ENCODE measurements at places on chromosomes 5 and 9.

- H3K27me3 ChIP-seq, result no peaks in the 10 kb centered on the region
- H3K27ac ChIP-seq, result no peak overlapping the region
- H3K36me3 ChIP-seq, result no peaks in the 10 kb centered on the region
- H3K4me3 ChIP-seq, result no peak overlapping the region
These were observed 299.7 kb downstream of the NPR3 start for GRCh38 chr5:33010846-33011245.

DNA sequence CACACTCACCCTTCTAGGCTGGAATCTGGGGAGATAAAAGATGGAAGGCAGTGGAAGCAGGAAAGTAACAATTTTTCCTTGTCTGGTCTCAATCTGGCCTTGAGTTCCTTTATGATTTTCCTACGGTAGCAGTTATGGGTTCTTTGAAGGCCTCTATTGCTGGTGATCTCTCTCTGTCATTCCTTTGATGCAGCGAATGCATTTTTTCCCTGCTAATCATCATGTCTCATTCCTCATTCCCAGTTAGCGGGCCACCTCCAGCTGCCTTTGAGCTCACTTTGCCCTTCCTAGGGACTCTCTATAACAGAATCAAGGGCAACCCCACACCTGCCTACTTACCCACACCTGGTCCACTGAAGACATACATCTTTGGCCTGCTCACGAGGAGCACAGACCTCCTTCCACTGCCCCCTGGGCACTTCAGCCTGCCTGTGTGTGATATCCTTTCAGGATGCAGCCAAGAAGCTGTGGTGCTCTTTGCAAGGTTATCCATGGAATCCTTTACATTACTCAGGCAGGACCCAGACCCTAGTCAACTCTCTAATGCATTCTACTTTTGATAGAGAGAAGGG is 191.7 kb downstream of the DRD1 start:
- no peak overlapping the region for H3K27ac ChIP-seq
- no peaks in the 10 kb centered on the region for H3K36me3 ChIP-seq
- H3K4me3 ChIP-seq, result no peak overlapping the region
- H3K4me1 ChIP-seq, result no peaks in the 10 kb centered on the region
- no peaks in the 10 kb centered on the region for H3K27me3 ChIP-seq
- no peak for DNase-seq

DNA sequence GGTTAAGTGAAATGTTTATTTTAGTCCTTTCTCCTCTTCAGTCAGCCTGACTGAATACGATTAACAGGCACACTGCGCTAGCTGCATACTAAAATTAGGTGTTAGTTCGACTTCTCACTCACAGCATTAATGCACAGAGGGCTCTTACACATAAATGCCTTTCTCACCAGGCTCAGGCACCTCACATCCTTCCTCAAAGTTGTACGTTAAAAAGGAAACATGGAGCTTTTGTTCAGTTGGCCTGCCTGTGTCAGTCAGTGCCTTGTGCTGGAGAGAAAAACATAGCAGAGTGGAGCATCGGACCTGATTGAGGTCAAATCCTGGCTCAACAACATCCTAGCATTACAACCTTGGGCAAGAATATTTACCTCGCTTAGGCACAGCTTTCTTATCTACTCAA is 236.0 kb upstream of the ZNF462 start:
- H3K36me3 ChIP-seq, result no peaks in the 10 kb centered on the region
- DNase-seq, result no peak
- H3K4me1 ChIP-seq, result no peaks in the 10 kb centered on the region
- no peak overlapping the region for H3K4me3 ChIP-seq
- H3K27ac ChIP-seq, result no peak overlapping the region
- no peaks in the 10 kb centered on the region for H3K27me3 ChIP-seq

DNA sequence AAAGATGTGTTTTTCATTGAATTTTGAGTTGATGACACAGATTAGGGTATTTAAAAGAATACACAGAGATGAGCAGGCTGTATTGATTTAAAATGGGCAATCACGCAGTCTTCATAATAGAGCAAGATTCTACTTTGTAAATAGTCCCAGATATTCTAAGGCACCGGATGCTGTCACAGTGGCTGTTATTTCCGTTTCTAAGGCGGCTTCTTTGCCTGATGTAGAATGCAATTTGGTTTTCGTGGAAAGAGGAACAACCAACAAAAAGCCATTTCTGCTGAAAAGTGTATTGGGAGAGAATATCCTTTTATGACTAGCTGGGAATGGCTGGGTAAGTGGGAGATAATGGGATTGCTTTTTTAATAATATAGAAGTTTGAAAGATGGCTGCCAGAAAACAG is 17.5 kb downstream of the PRKACG start:
- no peak for DNase-seq
- H3K27me3 ChIP-seq, result peaks cover 8% of the 10 kb centered on the region
- H3K36me3 ChIP-seq, result no peaks in the 10 kb centered on the region
- no peak overlapping the region for H3K4me3 ChIP-seq
- H3K27ac ChIP-seq, result no peak overlapping the region

GRCh38 chr9:128056887-128057723 is 10.0 kb downstream of the NAIF1 start:
- no peak overlapping the region for H3K4me3 ChIP-seq
- H3K36me3 ChIP-seq, result peaks cover 11% of the 10 kb centered on the region
- DNase-seq, result peak; percentile 52

DNA sequence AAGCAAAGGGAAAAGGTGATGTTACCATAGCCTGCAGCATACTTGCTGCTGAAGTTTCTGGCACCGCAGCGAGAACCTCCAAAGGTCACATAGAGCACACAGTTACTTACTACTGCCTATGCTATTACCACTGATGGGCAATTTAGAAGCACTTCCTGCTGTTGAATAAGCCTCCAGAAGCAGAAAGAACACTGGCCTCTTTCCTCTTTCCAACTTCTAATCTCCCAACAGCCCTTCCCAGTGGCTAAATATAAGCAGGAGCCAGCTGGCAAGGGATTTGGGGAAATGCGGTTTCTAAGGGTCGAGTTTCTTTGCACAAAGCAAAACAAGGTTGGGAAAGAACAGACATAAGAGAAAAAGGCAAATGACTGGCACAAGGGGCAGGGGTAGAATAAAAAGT is 669.2 kb upstream of the ACO1 start:
- H3K36me3 ChIP-seq, result no peaks in the 10 kb centered on the region
- no peaks in the 10 kb centered on the region for H3K27me3 ChIP-seq
- H3K27ac ChIP-seq, result no peak overlapping the region

DNA sequence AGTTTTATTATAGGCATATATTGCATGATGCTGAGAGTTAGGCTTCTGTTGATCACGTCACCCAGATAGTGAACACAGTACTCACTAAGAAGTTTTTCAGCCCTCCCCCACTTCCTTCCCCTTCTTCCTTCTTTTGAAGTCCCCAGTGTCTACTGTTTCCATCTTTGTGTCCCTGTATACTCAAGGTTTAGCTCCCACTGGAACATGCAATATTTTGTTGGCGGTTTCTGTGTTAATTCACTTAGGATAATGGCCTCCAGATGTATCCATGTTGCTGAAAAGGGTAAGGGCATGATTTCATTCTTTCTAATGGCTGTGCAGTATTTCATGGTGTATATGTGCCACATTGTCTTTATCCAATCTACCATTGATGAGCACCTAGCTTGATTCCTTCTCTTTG is 764.3 kb downstream of the MTRR start:
- H3K27me3 ChIP-seq, result no peaks in the 10 kb centered on the region
- no peaks in the 10 kb centered on the region for H3K36me3 ChIP-seq
- H3K4me1 ChIP-seq, result no peaks in the 10 kb centered on the region
- no peak overlapping the region for H3K4me3 ChIP-seq
- peak overlapping the region; percentile 77 for H3K27ac ChIP-seq
- no peak for DNase-seq

- no peak for DNase-seq
- peaks cover 96% of the 10 kb centered on the region for H3K27me3 ChIP-seq
- H3K4me1 ChIP-seq, result peaks cover 36% of the 10 kb centered on the region
- no peak overlapping the region for H3K4me3 ChIP-seq
These were observed 4.7 kb downstream of the PAX5 start for GRCh38 chr9:37029304-37029775.

DNA sequence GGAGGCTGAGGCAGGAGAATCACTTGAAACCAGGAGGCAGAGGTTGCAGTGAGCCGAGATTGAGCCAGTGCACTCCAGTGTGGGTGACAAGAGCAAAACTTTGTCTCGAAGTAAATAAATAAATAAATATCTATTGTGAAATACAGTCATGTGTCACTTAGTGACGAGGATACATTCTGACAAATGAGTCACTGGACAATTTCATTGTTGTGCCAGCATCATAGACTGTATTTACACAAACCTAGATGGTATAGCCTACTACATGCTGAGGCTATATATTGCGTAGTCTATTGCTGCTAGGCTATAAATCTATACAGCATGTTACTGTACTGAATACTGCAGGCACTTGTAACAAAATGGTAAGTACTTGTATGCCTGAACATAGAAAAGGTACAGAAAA is 61.1 kb upstream of the CCL21 start:
- H3K27me3 ChIP-seq, result peaks cover 16% of the 10 kb centered on the region
- peak; percentile 20 for DNase-seq
- no peaks in the 10 kb centered on the region for H3K4me1 ChIP-seq
- H3K4me3 ChIP-seq, result no peak overlapping the region
- no peaks in the 10 kb centered on the region for H3K36me3 ChIP-seq

DNA sequence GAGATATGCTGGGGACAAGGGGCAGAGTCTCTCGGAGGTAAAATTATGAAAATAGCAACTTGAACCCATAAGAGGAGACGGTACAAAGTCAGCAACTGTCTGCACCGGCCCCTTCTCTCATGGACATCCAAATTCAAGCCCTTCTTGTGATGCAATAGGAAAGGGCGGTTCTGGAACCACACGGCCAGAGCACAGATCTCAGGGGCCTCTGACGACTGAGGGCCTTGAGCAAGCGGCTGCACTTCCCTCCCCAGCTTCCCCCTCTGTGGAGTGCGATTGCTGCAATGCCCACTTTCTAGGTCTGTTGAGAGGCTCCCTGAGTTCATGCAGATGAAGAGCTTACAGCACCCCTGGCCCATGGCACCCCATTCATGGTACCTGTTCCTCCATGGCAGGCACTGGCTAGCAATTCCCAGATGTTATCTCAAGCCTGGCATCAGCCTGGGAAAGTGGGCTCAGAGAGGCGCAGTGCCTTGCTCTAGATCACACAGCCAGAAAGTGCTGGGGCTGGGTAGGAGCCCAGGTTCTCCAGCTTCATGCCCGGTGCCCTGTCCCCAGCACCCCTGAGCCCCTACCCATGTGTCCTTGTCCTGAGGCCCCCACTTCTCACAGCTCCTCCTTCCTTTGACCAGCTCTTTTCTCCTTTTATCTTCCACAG is 17.7 kb upstream of the CPLX2 start:
- H3K36me3 ChIP-seq, result no peaks in the 10 kb centered on the region
- DNase-seq, result no peak
- no peaks in the 10 kb centered on the region for H3K4me1 ChIP-seq
